ENCODE measurements at places on chromosomes 6 and 20. TPM values are rescaled to one million over a fixed set of nuclear protein-coding genes. Genes with fewer than 3 reads are reported as not detected.

The LSM14B gene
- 27.5 TPM for total RNA-seq

The TIAM2 gene
- 24.2 TPM for total RNA-seq

The KCNK5 gene
- 0.16 TPM for total RNA-seq

The RNF146 gene
- total RNA-seq: 11.6 TPM

The KCNG1 gene
- 34.1 TPM for total RNA-seq

Data from mesangial cell (primary cell).